ENCODE measurements at places on chromosomes 6 and 20. TPM values are rescaled to one million over a fixed set of nuclear protein-coding genes. Genes with fewer than 3 reads are reported as not detected.

ENPP4 gene
- total RNA-seq: 1.2 TPM

SLC26A8 gene
- total RNA-seq: not detected

STMND1 gene
- total RNA-seq: not detected

TSHZ2 gene
- 1.0 TPM for total RNA-seq

ARHGAP18 gene
- total RNA-seq: 7.2 TPM

SALL4 gene
- 1.4 TPM for total RNA-seq

DSP gene
- 1,323 TPM for total RNA-seq

ALDH8A1 gene
- total RNA-seq: 0.36 TPM

PRDM1 gene
- total RNA-seq: 17.1 TPM

HLA-G gene
- total RNA-seq: 9.9 TPM

ACTL10 gene
- total RNA-seq: 1.7 TPM

WFDC5 gene
- 0.64 TPM for total RNA-seq

MYLK2 gene
- total RNA-seq: not detected

AGER gene
- 0.34 TPM for total RNA-seq

XKR7 gene
- not detected for total RNA-seq

ALDH5A1 gene
- total RNA-seq: 0.68 TPM

TGM6 gene
- not detected for total RNA-seq

SRF gene
- total RNA-seq: 34.2 TPM

BPIFB1 gene
- 3.3 TPM for total RNA-seq

BEND6 gene
- total RNA-seq: 3.5 TPM

MMP24 gene
- total RNA-seq: 0.07 TPM

COL19A1 gene
- not detected for total RNA-seq

MYB gene
- under 0.01 TPM for total RNA-seq

USP49 gene
- total RNA-seq: 3.6 TPM

COL20A1 gene
- total RNA-seq: 0.07 TPM

PTCHD4 gene
- 3.6 TPM for total RNA-seq

HDGFL1 gene
- total RNA-seq: not detected

PDE7B gene
- 0.14 TPM for total RNA-seq

MAP3K7 gene
- 44.1 TPM for total RNA-seq

RNF144B gene
- 142 TPM for total RNA-seq

CPNE5 gene
- total RNA-seq: not detected

HLA-DQB1 gene
- total RNA-seq: not detected

NINL gene
- total RNA-seq: 6.5 TPM

CLDN20 gene
- total RNA-seq: not detected

E2F1 gene
- total RNA-seq: 0.36 TPM

TRIM15 gene
- not detected for total RNA-seq

TINAG gene
- total RNA-seq: not detected

Measured in nasal cavity respiratory epithelium epithelial cell of viscerocranial mucosa (primary cell).